NCI-H2029 treated with DMSO at 0.1 percent for 48 hours (cell line): ENCODE measurements at places on chromosomes 16 and 17.

GRCh38 chr17:5780476-5780875 lies 196.2 kb upstream of the NLRP1 start:
- DNase-seq = no peak

- peak; percentile 70 for DNase-seq
Observed at GRCh38 chr17:81251094-81251708, 12.1 kb downstream of the NDUFAF8 start.

DNA sequence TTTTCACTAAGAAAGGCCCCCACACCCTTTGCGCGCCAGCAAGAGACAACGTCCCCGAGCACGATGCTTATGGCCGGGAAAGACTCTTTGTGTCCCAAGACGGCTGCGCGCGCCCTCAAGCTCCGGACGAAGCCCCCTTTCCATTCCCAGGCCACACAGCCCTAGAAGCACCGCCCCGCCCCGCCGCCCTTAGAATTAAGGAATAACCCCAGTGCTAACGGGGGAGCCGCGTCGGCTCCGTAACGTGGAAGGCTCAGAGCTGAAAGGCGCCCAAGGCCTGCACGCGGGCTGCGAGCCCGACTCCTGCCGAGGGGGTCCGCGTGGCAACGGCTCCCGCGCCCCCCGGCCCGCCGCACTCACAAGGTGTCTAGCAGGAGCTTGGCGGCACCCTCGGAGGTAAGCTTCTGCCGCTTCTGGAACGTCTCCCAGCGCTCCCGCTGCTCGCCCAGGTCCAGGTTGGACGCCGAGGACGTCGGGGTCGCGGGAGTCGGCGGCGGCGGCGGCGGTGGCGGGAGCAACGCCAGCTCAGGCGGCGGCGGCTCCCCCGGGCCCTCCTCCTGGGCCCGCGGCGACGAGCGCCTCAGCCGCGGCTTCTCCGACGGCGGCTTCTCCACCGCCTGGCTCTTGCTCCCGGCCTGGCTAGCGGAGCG lies 477 bp downstream of the CENPV start:
- no peak for DNase-seq

- no peak for DNase-seq
Observed at GRCh38 chr16:10552281-10552680, 28.1 kb downstream of the EMP2 start.

DNA sequence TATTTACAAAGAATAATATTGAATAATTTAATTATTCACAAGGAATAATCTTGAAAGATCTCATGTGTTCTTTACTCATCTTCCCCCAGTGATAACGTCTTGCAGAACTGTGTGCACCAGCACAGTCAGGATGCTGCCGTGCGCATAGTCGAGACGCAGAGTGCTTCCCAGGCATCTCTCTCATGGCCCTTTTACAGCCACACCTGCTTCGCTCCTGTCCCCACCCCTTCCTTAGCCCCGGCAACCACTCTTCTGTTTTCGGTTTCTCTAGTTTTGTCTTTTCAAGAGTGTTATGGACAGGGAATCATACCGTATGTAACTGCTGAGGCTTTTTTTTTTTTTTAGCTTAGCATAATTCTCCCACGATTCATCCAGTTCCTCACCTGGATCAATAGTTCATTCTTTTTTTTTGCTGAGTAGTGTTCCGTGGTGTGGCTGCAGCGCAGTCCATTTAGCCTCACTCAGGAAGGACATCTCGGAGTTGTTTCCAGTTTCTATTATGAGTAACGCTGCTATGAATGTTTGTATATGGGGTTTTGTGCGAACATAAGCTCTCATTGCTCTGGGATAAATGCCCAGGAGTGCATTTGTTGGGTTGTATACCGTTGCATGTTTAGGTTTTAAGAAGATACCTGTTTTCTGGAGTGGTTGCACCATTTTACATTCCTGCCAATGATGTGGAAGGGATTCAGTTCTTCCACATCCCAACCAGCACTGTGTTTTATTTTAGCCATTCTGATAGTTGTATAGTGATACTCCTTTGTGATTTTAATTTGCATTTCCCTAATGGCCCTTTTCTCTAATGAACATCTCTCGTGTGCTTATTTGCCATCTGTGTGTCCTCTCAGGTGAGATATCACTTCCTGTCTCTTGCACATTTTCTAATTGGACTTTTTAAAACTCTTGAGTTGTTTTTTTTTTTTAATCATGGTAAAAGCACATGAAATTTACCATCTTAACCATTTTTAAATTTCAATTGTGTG lies 47.6 kb downstream of the SEC14L1 start:
- DNase-seq = peak; percentile 17

GRCh38 chr17:28433721-28434120 lies 27.7 kb upstream of the SLC46A1 start:
- DNase-seq = no peak

- no peak for DNase-seq
Observed at GRCh38 chr17:81243333-81243664, 4.2 kb downstream of the NDUFAF8 start.

- no peak for DNase-seq
Observed at GRCh38 chr17:41957031-41957868, 9.3 kb upstream of the CNP start.

DNA sequence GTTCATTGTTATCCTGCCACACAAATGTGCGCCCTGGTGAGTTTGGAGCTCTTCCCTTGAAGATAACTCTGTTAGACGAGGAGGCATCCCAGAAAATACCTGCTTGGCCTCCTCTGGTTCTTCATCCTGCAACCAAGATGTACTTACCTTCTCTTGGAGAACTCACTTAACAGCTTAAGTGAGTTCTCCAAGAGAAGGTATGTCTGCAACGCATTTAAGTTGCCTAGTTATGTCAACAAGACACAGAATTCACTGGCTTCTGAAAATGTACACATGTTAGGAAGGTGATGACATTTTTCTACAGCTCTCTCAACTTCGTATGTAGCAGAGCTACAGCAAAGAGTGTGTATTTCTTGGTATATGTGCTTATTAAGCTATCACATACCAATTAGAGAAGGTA lies 78.6 kb upstream of the NOG start:
- no peak for DNase-seq

DNA sequence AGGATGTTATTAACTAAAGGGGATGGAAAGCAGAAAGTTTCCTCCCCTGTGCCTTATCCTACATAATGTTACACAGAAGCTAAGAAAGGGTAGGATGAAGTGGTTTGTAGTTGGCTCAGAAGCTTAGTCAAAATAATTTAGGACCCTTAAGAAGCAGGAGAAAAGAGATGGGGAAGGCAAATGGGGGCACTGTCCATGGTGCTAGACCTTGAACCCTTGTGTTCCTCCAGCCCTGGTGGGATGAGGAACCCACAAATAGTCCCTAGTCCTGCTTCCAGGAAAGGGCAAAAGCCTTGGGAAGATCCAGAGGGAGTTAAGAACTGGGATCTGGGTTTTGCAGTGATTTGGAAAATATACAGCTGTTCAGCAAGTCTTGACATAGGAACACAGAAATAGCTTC lies 54.5 kb downstream of the SLC5A11 start:
- DNase-seq = no peak

DNA sequence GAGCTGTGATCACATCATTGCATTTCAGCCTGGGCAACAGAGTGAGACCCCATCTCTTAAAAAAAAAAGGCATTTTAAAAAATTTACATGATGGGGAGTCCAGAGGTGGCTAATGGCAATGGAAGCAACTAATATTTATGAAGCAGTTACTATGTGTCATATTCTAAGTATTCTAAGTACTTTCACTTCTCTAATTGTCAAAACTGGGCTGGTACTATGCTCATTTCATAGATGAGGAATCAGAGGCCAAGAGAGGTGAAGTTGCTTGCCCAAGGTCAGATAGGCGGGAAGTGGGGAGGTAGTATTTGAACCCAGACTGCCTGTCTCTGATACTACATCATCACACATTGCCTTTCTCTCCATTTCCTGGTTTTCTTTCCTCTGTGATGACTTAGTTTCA lies 50.7 kb downstream of the SLC5A11 start:
- no peak for DNase-seq
